ENCODE measurements at places on chromosomes 16 and 17.

- DNase-seq: no peak
Observed at GRCh38 chr17:19460700-19461099, 49.7 kb downstream of the RNF112 start.

DNA sequence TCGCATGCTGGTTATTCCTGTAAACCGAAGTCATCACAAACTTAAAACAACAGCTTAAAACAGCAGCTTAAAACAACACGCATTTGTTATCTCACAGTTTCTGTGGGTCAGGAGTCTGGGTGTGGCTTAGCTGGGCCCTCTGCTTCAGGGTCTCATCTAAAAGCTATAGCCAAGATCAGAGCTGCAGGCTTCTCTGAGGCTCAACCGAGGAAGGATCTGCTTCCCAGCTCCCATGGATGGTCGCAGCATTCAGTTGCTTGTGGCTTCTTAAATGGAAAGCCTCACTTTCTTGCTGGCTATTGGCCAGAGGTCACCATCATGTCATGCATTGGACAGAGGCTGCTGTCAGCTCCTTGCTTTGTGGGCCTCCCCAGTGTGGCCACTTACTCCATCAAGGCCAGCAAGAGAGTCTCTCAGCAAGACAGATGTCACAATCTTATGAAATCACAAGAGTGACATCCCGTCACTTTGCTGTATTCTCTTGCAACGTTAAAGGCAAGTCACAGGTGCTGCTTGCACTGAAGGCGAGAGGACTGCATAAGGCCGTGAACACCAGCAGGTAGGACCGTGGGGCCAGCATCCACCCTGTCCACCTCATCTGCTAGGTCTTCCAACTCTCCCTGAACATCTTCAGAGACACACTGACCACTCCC lies 117.9 kb upstream of the TNRC6C start:
- no peak for DNase-seq

DNA sequence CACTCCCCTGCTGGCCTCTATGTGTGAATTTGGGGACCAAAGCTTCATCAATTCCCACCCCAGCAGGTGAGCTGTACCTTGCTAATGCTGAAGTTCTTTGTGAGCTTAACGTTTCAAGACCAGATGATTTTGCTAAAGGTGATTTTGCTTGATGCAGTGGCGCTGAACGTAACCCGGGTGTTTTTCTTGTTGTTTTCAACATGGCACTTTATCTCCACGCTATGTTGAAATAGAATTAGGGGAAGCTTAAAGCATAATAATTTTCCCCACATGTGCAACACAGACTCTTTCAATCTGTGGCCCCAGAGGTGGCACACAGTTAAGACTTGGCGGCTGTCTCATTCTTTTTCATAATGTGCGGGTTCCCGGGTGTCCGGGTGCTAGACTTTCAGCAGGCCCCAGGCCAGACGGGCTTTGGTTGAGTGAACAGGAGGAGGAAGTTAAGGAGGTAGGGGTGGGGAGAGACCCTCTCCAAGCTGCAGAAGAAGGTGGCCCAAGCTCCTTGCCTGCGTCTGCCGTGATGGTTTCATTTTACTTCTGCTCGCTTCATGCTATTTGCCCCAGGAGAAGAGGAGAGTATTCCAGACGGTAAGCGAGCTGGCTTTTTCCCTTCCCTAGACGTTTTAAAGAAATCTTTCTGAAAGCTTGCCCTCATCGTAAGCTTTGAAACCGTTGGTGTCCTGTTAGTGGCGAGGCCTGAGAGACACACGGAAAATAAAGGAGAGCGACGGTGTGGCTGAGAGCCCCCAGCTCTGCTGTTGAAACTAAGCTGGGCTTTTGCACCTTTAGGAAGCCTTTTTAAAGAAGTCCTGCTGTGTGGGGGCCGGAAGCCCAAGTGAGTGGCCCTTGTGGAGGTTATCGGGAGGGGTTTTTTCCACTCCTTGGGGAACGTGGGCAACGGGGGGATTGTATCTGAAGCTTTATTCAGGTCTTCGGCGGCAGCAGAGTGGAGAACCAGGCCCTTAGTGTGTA lies 4.2 kb downstream of the FOXC2 start:
- no peak for DNase-seq

GRCh38 chr16:89217388-89218191 lies at the start of gene ZNF778:
ZNF778 (plus strand) TSS chr16:89217703; CDS start chr16:89221128, 3,425 bp downstream.
- DNase-seq: no peak

GRCh38 chr16:2720064-2720457 lies at the start of gene PRSS27:
PRSS27 (minus strand) TSS chr16:2720224; CDS start chr16:2720160, 64 bp downstream.
- DNase-seq: no peak

- DNase-seq: peak; percentile 51
Observed at GRCh38 chr17:80263253-80264204, 2.9 kb downstream of the RNF213 start.

DNA sequence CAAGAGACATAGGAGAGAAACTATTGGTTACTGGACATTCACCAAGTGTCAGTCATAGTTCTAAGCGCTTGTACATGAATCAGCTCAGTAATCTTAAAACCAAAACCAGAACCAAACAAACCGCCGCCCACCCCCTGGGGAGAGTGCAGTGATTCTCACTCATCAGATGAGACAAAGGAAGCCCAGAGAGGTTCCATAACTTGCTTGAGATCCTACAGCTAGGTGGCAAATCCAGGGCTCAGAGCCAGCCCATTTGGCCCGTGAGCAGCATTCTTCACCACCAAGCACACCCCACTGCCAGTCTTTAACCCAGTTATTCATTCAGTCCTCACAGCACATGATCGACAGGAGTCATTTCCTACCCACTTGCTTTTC lies 37.2 kb upstream of the RGS9 start:
- peak; percentile 22 for DNase-seq

DNA sequence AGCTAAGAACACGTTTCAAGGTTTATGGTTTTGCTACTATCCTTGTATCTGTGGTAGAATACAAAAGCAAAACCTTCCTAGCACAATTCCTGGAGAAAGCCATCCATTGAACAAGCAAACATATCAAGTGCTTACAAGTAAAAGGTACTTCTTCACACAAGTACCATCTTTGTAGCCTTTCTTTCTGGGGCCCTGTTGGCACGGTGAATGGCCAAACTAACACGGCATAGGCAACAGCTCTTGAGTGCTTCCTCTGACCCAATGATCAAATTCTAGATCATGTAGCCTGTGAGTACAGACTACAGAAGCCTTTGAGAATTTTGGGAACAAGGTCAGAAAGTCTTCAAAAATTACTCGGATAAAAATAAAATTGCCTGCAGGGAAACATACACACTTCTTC lies 57.9 kb downstream of the ANKFY1 start:
- no peak for DNase-seq

- no peak for DNase-seq
Observed at GRCh38 chr17:37741341-37742115, 3.3 kb downstream of the HNF1B start.

- no peak for DNase-seq
Observed at GRCh38 chr17:75498039-75498725, 17.2 kb downstream of the CASKIN2 start.

- no peak for DNase-seq
Observed at GRCh38 chr17:4658478-4659305, 17.2 kb upstream of the ALOX15 start.

DNA sequence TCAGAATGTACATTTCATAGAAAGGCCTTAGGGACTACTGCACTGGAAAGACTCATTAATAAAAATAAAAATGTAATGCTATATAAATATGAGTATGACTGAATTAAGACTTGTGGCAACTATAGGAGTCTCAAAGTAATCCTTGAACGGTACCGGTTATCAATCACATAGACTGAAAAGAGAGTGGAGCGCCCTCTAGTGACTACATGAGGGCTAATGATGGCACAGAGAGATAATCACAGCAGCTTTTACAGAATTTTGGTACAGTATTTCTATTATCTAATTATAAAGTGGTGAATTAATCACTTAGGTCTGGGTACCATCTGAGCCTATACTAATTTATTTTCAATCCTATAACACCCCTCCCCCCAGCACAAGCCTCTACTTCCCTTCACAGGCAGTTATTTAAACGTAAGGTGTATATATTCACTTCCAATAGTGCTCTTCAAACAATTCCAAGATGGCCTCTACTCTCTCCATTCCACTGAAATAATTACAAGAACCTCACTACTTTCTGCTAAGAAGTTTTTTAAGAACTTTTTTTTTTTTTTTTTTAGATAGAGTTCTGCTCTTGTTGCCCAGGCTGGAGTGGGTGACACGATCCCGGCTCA lies 40.7 kb upstream of the ANKFY1 start:
- peak; percentile 19 for DNase-seq
